ENCODE measurements at places on chromosomes 11 and 22.

DNA sequence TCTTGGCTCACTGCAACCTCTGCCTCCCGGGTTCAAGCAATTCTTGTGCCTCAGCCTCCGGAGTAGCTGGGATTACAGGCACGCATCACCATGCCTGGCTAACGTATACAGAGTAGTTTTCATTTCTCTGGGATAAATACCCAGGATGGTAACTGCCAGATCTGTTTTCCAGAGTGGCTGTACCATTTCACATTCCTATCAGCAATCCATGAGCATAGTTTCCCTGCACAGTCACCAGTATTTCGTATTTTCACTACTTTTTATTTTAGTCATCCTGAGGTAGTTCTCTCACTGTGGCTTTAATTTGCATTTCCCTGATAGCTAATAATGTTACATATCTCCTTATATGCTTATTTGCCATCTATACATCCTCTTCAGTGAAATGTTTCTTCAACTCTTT lies 11.0 kb upstream of the SCARF2 start:
- no peak for DNase-seq

DNA sequence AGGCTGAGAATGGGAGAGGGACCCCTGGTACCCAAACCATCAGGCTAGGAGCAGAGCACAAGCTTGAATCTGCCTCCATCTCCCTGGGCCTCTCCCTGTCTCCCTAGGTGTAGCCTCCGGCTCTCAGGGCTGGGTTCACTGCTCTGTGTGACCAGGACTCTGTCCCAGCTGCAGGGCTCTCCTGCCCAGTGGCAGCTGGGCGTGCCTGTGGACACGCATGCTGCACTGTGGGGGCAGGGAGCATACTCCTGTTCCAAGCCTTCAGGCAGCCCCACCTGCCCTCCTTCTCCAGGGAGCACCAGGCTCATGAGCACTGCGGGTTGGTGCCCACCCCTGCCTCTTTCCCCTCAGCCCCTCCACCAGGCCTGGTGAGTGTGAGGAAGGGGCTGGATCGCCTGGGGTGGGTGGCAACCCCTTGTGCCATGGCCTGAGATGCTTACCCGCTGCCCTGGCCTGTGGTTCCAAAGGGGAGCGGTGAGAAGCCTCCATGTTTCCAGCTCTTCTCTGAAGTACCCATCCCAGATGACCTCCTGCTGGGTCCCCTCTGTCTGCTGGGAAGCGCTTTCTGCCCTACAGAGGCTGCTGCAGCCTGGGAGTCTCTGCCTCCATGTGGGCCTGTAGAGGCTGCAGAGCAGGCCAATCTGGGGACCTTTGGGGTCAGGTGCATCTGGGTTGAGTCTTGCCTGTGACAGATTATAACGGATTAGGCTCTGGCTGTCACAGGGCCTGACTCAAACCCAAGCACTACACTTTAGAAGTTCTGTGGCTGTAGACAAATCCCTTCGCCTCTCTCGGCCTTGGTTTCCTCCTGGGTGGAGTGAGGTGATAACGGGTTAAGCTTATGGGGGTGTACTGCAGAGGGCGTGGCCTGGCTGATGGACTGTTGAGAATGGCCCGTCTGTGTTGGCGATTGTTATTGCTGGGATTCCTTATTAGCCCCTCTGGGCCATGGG lies 43.7 kb downstream of the WNT11 start:
- DNase-seq = no peak

- peak; percentile 92 for DNase-seq
These were observed 13.0 kb upstream of the UPK3A start for GRCh38 chr22:45271667-45272201.

DNA sequence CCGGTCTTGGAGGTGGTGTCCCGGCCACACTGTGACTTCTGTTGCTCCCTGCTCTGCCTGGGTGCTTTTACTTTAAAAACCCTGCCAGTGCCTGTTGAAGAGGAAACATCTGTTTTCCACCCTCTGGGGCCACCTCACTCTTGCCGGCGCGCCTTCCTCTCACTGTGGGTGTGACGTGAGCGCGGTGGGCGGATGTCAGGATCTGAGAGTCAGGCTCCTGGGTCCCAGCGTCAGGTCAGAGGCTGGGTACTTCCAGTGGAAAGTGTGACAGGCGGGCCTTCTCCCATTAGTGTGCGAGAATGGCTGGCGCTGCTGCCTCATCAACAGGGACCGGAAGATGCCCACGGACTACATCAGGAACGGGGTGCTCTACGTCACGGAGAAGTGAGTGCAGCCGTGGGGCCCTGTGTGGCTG lies 54.2 kb downstream of the GRAMD4 start:
- DNase-seq = peak; percentile 83

- no peak for DNase-seq
These were observed 37.0 kb downstream of the LDLRAD3 start for GRCh38 chr11:35980686-35981390.

DNA sequence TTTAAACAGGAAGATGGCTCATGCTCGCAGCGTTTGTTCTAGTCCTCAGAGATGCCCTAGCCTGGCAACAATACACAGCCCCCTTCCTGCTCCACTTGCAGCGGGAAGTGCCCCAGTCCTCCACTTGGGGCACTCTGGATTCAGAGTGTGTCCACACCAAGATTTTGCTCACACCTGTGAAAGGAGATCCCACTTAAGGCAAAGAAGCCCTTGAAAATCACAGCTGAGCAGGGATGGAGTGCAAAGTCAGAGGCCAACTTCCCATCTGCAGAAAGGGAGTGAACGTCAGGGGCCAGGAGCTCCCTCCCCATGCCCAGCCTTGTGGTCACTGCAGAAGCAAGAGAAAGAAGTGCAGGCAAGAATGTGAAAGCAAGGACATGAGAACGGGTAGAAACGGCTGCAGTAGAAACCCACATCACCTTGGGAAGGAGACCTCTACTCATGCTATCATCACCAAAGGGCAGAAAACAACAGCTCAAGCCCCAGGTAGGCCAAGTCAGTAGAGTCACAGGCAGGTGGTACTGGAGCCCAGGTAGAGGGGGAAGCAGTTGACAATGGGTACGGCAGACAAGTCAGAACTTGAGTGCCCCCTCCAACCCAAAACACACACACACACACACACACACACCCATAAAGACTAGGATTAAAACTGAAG lies 157.4 kb downstream of the BUD13 start:
- DNase-seq = no peak

DNA sequence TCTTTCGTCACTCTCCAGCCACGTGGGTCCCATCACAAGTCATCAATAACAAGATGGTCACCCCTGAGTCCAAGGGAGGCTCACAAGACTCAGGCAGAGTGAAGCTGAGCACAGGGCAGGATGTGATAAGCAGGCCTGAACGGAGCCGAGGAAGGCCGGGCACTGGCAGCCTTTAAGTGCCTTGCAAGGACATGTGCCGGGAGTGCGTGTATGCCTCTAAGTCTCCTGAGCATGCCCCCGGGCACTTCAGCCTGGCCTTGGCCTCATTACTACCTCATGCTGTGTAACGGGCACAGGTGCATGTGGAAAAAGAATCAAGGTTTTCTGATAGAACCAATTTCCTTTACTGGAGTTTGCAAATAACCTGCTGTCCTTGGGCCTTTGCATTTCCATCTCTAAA lies 55.8 kb downstream of the UBASH3B start:
- peak; percentile 60 for DNase-seq
